Dermis microvascular lymphatic vessel endothelial cell (primary cell): ENCODE measurements at places on chromosomes 3 and 15.

DNA sequence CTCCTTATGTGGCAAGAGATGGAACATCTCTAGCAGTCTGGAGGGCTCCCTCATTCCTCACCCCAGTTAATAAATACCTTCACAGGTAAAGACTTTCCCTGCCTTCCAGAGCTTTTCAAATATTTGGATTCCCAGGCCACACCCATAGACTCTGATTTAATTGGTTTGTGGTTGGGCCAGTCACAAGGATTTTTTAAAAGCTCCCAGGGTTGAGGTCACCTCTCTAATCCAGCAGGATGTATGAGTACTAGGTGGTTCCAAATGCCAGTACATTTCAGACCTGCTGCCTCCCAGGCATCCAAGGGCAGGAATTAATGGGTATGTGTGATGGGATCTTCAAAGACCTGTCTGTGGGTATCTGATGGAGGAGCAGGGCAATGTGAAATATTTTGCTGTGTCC, 312.8 kb downstream of the CLSTN2 start:
- DNase-seq: no peak

DNA sequence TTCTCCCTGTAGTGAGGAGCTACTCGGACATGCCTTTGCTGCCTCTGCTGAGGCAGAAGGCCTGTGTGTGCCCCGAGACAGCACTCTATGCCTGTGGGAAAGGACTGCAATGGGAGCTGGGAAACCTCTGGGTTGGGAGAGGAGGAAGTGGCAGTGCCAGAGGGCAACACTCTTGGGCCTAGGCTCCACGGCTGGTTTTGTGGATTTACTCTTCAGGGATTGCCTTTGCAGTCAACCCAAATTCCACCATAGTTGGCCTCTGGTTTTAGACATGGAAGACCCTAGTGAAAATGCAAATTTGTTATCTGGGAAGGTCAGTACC, 46.8 kb downstream of the ITGA11 start:
- no peak for DNase-seq

DNA sequence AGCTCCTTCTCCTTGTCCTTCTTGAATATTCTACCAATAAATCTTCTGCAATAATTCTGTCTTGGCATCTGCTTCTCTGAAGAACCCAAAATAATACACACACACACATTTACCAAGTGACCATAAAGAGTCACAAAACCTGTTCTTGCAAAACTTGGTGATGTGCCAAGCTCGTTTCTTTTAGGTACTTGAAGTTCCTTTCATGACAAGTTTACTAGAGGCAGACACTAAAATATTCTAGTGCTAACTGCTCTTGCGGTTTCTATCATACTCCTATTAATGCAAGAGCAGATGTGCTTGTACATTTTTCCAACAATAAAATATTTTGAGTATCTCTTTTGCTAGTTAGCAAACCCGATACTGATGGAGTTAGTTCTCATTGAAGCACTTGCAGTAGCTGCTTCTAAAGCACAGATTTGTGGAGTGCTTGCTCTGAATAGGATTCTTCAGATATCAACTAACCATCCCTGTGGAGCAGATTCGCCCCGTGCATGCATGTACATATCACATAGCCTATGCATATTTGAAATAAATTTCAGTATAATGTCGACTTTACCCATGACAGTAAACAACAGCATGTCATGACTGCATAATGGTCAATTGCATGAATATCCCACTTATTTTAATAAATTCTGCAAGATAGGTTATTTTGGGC, 23.2 kb downstream of the HHLA2 start:
- no peak for DNase-seq

GRCh38 chr15:53833134-53833624, 73.7 kb upstream of the WDR72 start:
- no peak for DNase-seq

GRCh38 chr15:78264304-78265136, at the start of gene DNAJA4:
DNAJA4 (plus strand) TSS chr15:78264562; CDS start chr15:78264764, 202 bp downstream.
- DNase-seq: peak; percentile 53

DNA sequence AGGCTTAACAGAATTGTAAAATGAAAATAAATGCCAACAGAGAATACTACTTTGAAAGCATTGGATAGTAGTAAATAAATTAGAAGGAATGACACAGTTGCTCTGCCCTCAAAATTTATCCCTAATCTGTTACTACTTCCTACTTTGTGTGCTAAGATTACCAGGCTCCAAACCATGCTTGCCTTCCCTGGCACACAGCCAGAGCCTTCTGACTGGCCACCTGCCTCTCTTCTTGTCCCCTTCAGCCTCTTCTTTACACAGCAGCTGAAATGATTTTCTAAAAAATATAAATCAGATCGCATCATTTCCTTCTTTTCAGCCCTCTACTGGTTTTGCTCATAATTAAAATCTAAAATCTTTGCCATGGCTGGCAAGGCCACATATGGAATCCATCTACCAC, 334.1 kb downstream of the FHIT start:
- DNase-seq: no peak

DNA sequence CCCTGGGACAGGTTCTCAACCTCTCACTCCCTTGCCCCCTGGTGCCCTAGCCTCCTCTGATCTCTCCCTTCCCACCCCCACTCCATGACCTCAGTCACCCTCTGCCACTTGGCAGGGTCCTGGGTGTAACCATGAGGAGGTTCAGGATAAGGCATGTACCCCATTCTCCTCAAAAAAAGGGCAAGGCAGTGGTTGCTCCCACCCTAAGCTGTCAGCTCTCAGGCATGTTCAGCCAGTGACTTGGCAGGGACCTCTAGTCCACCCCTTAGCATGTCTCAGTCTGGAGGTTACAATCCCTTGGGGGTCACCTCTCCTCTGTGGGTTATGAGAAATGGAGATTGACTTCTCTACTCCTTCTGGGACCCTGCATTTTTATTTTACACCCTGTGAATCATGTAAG, 11.0 kb upstream of the BOC start:
- DNase-seq: no peak

DNA sequence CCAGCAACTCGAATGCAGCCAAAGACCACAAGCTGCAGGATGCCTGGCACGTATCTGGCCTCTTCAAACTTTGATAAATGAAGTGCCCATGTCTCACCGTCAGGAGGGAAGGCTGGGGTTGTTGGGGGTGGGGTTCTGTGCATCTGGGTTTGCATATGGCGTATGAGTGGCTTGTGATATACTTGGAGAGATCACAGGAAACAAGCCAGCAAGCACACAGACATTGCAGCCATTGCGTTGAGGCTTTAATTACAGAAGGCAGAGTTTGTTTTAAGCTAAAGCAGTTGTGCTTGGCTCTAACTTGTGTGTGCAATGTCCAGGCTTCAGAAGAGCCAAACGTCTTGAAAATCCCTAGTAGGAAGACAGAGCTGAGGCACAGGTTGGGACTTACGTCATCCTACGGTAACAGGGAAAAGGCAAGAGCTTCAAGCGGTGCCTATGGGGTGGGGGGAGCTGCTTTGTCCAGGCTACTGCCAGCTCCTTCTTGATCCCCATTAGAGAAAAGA, 109.2 kb downstream of the ASB7 start:
- no peak for DNase-seq

DNA sequence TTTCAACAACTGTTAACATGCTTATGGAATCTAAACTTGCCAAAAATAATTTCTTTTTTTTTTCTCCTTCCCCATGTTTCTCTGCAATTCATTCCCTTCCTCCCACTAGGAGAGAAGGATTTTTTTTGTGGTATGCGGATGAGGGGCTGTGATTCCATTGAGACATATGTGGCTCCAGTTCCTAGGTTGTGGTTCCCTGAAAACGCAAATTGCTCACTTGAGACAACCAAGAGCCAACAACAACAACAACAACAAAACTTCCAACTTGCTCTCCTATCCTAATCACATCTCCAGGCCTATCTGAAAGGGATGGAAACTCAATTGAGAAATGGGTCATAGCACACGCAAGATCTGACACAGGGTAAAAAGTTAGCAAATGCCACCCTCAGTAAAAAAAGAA, 406.5 kb upstream of the TGFBR2 start:
- DNase-seq: no peak

- DNase-seq: no peak
These were observed 238.7 kb upstream of the P2RY1 start for GRCh38 chr3:152595975-152596821.

GRCh38 chr15:59873644-59874272, 130.4 kb upstream of the FOXB1 start:
- no peak for DNase-seq

- peak; percentile 43 for DNase-seq
These were observed 28.0 kb downstream of the TFG start for GRCh38 chr3:100737334-100737733.

- DNase-seq: peak; percentile 6
These were observed 247.6 kb upstream of the PROK2 start for GRCh38 chr3:72032441-72033135.

GRCh38 chr3:58524326-58524888, 12.6 kb downstream of the ACOX2 start:
- DNase-seq: no peak

- DNase-seq: peak; percentile 79
These were observed 37.3 kb upstream of the CDV3 start for GRCh38 chr3:133535971-133536881.

GRCh38 chr3:14138878-14139655, 14.2 kb downstream of the TMEM43 start:
- no peak for DNase-seq

- peak; percentile 19 for DNase-seq
These were observed 92.1 kb upstream of the CHD2 start for GRCh38 chr15:92807971-92808571.

GRCh38 chr3:8663177-8664061, 18.8 kb upstream of the SSUH2 start:
- peak; percentile 48 for DNase-seq

DNA sequence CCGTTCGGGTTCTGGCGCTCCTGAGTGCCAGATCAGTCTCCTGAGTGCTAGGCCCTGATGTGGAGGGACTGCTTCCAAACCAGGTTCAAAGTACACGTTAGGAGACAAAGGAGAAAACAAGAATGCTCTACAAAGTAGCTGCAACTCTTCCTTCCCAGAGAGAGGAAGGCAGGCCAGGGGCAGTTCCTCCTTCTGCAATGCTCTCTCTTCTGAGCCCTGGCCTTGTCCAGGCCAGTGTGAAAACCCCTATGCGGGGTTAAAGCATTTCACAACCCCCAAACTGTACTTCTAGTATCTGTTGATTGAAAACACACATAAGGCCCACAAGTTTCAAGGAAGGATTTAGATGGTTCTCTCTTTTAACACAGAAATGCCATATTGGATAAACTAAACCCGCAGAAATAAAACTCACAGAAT, 9.7 kb upstream of the CALML4 start:
- DNase-seq: no peak

DNA sequence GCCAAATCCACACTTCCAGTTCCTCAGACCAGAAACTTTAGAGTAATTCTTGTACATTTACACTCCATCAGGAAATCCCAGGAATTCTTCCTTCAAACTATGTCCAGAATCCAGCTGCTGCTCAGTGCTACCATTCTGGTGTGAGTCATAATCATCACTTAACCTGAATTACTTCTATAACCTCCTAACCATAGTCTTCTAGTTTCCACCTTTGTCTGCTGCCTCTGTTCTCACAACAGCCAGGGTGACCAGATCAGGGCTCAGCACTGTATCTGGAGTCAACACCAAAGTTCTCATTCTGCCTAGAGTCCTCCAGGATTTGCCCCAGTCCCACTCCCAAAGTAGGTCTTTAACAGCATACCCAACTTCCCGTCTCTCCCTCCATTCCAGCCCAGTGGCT, 3.4 kb downstream of the CLDND1 start:
- DNase-seq: no peak

- no peak for DNase-seq
These were observed 6.4 kb downstream of the IQCF1 start for GRCh38 chr3:51896607-51897305.

- no peak for DNase-seq
These were observed 47.2 kb downstream of the TTC23 start for GRCh38 chr15:99202176-99202552.

DNA sequence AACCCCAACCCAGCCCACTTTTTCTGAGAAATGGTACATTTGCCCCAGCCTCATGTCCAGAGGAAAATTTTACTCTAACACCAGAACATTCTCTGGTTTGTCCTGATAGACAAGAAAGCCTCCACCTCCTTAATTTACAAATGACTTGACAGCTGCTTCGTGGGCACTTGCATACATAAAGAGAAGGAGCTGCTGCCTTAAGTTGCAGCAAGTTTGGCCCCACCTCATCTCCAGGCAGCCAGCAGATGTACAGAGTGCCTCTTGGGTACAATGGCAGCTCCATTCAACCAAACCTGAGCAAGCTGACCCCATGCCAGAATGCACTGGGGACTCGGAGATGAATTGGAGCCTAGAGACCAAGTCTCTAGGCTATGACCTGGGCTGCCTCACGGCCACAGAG, 6.2 kb upstream of the H1-8 start:
- DNase-seq: no peak
